A549 treated with RU486 at 1 μM for 4 hours (cell line): ENCODE measurements at places on chromosomes 13 and 19. TPM values are rescaled to one million over a fixed set of nuclear protein-coding genes. Genes with fewer than 3 reads are reported as not detected.

Gene SIGLEC9
- not detected in 5 replicates for total RNA-seq

Gene EPSTI1
- total RNA-seq = 0.10 TPM in 1 of 5 replicates, not detected in the others

Gene TMEM59L
- 3.8 to 6.7 TPM (median 5.8 TPM) in 5 replicates for total RNA-seq

Gene OXGR1
- not detected in 5 replicates for total RNA-seq

Gene ZSWIM9
- 5.8 to 9.1 TPM (median 6.9 TPM) in 5 replicates for total RNA-seq

Gene EEF1AKMT1
- total RNA-seq = 4.5 to 6.0 TPM (median 5.2 TPM) in 5 replicates
